Glutamatergic neuron (in vitro differentiated cells): ENCODE measurements at places on chromosomes 12 and 14.

GRCh38 chr12:25682421-25682820 lies 129.3 kb upstream of the LMNTD1 start:
- DNase-seq = no peak

DNA sequence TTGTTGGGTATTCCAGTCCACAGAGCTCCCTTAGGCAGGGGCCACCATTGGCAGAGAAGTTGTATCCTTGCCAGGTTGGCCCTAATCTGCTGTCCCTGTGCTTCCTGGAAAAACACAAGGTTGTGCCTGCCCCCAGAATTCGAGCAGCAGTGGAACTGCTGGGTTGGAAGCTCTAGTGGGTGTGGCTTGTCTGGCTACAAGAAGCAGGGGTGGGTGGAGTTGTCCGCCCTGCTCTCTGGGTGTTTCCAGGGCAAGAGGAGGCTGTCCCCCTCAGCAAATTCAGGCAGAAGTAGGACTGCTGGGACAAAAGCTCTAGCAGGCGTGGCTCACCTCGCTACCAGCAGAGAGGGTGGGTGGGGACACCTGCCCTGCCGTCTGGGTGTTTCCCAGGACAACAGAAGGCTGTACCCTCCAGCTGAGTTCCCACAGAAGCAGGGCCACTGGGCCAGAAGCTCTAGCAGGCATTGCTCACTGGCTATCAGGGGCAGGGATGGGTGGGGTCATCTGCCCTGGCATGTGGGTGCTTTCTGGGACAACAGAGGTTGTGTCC lies 72.8 kb upstream of the NPAS3 start:
- no peak for DNase-seq

DNA sequence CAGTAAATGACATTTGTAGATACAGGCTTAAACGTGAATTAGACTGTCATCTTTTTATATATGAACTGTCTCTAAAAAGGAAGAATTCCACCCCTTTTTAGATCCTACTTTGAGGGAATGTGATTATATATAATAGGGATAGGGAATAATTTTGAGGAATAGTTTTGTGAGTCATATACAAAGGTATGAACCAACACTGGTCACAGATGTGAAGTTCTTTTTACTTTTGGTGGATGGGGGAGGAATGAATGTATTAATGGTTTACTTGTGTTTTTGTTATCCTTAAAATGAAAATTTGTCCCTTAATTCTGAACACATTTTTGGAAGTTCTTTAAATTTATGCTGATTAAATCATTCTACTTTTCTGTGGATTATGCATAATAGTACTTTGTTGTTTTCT lies 30.4 kb downstream of the FRS2 start:
- no peak for DNase-seq

DNA sequence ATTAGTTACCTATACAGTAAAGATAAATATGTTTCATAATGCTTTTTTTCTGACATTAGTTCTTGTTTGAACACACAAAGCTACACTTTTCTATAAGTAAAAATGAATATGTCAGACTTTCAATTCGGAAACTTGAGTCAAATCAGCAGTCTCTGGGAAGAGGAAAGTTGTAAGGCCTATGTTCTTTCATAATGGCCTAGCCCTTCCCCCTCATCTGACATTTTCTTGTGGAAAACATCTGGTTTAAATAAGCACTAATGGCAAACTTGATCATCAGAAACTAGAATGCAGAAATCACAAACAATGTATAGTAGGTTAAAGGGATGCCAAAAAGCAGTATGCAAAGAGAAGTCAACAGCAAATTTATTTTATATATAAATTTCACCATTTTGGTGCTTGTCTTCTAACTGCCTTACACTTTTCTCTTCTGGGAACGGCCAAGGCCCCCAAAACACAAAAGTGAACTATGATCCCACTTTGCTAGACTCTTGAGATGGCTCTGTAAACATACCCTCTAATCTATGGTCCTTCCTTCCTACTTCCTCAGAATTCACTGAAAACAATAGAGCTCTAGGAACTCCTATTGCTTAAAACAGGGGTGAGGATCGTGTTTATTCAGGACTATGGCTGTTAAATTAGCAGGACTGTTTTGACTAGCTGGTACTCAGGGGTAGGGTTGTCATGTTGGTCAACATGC lies 444.1 kb downstream of the RAD51B start:
- no peak for DNase-seq

GRCh38 chr12:105706321-105706972 lies 376.0 kb downstream of the C12orf75 start:
- DNase-seq = no peak

- DNase-seq = no peak
Observed at GRCh38 chr14:74265301-74265965, 26.2 kb downstream of the VSX2 start.

- DNase-seq = no peak
Observed at GRCh38 chr14:74917646-74918081, 5.4 kb downstream of the RPS6KL1 start.

DNA sequence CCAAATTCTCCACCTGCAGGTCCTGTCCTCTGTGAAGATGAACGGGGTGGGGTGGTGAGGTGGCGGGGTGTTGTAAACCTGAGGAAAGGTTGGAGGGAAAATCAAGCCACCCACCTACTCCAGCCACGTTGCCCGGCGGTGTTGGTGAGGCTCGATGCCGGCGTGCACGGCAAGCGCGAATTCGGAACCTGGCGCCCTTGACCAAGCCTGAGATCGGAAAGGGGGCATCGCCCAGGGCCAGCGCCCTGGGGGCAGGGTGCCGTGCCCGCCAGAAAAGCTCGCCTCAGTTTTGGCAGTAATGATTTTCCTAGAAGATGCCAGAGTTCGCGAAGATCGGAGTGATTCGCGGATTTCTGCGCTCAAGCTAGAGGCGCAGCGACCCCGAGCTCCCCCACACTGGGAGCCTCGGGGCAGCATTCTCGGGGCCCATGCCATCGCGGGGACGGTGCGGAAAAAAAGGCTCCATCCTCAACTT lies 817 bp downstream of the STXBP6 start:
- no peak for DNase-seq
